ENCODE measurements at places on chromosomes 3 and 15. TPM values are rescaled to one million over a fixed set of nuclear protein-coding genes. Genes with fewer than 3 reads are reported as not detected.
A peak's percentile ranks its signal among the peaks of the same experiment; 100 is the strongest.

- peak; percentile 13 for DNase-seq
Measured at GRCh38 chr3:193780397-193780796, 187.4 kb downstream of the OPA1 start.

DNA sequence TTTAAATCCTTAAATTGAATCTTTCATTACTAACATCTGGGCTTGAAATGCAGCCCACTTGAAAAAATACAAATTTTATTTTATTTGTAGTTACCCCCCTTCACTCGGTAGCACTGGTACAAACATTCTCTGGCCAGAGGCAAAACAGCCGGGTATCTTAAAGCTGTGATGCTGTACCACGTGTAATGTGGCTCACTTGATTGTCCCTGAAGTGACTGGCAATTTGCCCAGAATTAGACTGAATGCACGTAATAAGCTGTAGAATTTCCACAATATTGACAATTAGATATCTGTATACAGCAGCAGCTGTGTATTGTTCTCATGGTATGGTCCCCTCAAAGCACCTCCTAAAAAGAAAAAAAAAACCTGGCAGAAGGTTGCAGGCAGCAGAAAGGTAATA lies 192.8 kb upstream of the TBC1D5 start:
- DNase-seq: no peak

ATP8B4 gene
- 90.2 TPM for total RNA-seq

DNA sequence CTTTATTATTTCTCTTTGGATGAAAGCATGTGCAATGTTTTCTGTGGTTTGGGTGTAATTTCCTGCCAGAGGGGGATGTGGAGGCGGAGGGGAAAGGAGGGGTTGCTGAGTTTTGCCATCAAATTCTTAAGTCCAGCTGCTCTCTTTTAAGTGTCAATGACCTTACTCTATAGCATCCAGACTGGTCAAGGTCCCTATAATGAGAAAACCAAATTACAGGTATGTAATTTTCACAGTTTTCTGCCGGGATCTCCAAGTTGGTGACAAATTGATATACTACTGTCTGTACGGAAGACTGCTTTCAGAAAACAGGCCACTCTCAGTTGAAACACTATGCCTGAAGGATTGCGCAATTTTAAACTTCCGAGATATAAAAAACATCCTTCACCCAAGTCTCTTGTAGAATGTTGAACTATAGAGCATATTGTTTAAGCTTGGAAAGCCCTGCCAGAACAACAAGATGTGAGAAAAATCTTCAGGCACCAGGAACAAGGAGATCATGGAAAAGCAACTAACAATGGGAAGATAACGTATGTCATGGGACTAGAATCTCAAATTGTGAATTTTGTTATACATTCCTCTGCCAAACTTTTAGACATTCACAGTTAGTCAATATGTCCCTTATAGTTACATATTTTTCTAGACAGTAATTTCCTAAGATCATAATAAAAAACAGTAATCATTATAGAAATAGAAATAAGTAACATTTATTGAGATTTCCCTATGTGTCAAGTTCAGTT lies 300.7 kb upstream of the SATB1 start:
- DNase-seq: peak; percentile 17

DNA sequence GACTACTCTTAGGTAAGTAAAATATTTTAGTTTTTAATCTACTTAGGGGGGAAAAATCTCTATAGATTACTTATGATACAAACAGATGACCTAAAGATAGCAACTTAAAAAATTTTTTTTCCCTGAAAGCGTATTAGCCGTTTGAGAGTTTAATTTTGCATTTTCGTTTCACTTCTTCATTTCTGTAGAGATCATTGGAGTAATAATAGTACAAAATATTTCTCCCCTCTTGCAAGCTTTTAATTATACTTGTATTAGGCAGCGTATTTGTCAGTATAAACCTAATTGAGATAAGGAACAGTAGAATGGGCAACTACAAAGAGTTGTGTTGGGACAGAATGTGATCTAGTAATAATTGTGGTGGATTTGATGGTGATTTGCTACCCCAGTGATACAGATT lies 10.3 kb downstream of the SKIL start:
- DNase-seq: no peak

DNA sequence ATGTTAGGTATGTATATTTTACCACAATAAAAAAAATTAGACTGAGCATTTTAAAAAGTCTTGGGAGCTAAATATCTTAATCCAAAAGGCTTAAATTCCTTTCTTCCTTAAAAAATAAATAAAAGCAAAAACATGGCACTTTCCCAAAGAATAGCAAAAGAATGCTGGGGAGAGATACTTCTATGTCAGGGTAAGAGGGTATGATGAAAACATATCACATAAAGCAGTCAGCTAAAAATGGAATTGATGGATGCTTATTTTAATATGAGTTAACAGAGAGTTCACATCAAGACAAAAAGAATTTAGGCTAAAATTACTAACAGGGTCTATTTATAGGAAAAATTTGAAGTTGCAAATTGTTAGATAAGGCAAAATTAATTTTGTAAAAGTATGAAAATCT lies 141.0 kb downstream of the MYLK start:
- peak; percentile 49 for DNase-seq

DNA sequence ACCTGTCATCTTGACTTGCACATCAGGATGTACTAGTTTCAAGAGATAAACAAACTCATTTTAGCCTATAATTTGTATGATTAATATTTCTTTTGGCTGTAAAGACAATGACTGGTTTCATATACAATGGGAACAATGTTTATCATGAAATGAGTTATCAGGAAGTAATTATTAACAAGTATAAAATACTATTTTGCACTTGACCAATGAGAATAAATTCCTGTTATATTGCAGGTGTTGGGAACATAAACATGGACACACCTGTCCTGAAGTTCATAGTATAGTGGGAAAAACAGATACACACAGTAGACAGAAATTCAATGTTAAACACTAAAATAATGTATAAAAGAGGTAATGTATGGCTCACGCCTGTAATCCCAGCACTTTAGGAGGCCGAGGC lies 56.9 kb downstream of the UBR1 start:
- DNase-seq: no peak

- DNase-seq: no peak
Measured at GRCh38 chr3:186283096-186283495, 78.9 kb downstream of the DGKG start.

DNA sequence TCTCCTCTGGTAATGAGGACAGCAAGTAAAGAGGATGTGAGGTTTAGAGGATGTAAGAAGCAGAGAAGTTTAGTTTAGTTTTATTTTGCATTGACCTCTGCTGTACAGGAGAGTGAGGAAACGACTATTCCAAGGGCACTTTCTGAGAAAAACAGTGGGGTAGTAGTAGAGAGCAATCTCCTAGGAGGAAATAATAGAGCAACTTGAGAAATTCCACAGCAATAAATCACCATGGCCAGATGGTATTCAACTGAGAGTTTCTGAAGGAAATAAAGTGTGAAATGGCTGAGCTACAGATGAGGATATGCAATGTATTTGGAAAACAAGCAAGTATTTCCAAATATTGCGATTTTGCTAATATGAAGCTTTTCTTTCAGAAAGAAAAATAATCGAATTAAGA lies 118.9 kb downstream of the DPH6 start:
- peak; percentile 83 for DNase-seq

LOXL1 gene
- total RNA-seq: 99.9 TPM

DNA sequence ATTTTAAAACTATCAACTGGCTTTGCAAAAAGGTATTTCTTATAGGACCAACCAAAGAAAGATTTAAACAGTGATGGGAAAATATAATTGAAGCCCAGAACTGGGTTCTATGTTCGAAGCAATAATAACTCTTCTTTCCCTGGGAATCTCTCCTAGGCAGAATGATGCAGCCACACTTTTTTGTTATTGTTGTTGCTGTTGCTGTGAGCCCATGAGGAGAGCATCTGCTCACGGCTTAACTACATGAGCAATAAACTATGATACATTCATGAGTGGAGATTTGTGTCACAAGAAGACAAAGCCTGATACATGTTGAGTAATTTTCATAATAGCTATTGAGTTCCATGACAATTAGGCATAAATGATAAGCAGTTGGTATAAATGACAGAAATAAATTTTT lies 80.5 kb downstream of the CRTC3 start:
- peak; percentile 68 for DNase-seq

GRCh38 chr15:68817304-68818065 lies 3.2 kb downstream of the ANP32A start:
- DNase-seq: peak; percentile 72

CAPN3 gene
- total RNA-seq: 2.6 TPM

GRCh38 chr3:126170073-126170777 lies 10.2 kb downstream of the ALDH1L1 start:
- DNase-seq: peak; percentile 19

DNA sequence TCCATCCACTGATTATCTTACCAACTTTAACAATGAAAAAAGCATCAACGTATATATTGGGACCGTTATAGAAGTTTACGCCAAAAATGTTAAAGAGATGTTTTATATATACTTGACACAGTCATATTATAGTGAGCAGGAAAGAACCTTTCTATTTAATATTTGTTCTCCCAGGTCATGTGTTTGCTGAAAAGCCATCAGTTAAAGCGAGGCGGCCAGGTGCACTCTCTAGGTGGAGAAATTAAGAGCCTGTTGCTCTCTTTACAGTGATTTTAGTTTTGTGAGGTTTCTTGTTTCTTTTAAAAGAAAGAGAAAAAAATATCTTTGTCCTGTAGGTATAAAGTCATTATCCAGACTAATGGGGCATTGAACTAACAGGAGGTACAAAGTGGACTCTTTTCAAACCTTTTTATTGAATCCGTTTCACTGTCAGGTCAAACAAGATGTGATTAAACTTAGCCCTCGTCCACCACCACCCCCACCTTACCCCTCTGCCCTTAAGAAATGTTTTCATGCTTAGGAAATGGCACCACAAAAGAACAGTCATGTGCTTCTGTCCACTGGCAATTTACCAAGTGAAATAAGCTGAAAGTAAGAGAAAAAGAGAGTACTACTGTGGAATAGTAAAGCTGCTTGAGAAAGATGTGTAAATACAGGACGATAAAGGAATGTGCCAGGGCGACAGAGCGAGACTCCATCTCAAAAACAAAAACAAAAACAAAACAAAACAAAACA lies 279.9 kb downstream of the PTPRG start:
- peak; percentile 53 for DNase-seq

GRCh38 chr3:23159929-23160328 lies 43.2 kb upstream of the UBE2E2 start:
- peak; percentile 38 for DNase-seq

PLCH1 gene
- total RNA-seq: 14.2 TPM

GRCh38 chr3:4703054-4703480 lies 209.9 kb downstream of the ITPR1 start:
- DNase-seq: peak; percentile 71

- DNase-seq: no peak
Measured at GRCh38 chr3:30774062-30774461, 120.4 kb downstream of the GADL1 start.

IL16 gene
- total RNA-seq: 0.32 TPM

C3orf20 gene
- total RNA-seq: not detected

DNA sequence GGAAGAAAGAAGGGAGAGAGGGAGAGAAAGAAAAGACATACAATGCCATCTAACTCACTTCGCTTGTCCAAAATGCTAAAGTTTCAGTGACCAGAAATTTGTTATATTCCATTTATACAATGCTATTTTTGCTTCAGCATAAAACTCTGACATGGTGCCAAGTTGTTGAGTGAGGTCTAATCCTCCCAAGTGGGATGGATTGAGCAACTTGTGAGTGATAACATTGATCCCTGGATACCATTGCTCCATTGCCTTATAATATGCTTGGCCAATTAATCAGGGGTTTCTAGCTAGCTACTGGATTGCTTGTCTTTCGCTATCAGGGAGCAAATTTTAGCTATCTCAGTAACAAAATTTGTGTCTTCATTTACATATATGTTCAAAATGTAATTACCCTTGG lies 615.6 kb upstream of the DPPA4 start:
- peak; percentile 26 for DNase-seq
